ENCODE measurements at places on chromosomes 5 and 9.

- no peak for DNase-seq
These were observed 671.4 kb downstream of the NR2F1-AS1 start for GRCh38 chr5:92909602-92909962.

DNA sequence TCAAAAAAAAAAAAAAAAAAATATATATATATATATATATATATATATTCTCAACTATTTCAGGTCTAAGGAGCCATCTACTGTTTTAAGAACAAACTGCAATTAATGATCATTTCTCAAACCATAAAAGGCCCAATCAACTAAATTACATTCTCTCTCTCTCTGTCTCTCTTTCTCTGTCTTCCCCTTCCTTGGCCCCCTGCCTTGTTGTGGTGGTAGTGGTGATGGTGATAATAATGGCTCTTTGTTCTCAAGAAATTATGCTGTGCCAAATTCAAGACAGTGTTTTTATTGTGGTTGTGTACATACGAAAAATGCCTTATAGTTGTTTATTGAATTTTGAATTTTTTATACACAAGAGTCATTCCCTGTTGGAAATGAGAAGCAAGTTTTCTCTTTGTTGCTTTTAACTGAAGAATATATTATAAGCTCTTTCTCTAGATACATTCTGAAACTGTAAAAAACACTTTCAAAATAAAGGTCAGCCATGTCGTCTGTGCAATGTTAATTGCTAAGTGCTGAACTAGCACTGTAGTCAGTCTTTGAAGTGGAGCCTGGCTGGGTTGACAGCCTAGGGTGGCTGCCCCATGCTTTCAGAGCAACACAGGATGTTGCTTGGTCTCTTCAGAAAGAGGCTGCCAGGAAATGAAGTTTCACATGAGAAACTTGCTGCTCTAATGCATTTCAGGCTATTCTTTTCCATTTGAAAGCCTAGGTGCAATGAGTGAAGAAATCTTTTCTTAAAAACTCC, 96.0 kb downstream of the HINT1 start:
- peak; percentile 16 for DNase-seq

- no peak for DNase-seq
These were observed 158.6 kb upstream of the SHB start for GRCh38 chr9:38227656-38228055.

DNA sequence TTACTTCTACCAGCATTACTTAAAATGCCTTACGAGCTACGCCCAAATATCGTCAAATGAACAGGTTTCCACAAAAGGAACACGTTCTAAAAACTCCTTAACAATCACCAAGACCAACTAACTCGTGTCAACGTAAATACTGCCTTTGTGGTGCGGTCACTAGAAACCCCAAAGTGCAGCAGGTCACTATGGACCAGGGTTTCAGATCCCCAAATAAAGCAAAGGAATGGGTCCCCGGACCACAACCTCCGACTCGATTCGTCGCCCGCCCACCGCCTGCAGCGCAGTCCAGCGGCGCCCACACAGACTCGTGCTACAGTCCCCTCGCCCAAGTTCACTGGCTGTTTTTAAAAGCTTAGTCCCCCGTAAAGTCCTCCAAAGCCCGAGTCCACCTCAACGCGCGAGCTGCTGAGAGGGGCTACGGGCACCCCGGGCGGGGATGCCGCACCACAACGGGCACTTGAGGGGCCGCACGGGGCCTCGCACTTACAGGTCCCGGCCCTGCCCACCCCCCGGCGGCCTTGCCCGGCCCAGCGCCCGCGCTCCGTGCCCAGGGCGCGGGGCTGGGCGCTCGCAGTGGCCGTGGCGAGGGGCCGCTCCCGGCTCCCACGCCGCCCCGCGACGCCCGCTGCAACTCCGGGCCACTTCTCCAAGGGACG, 1.1 kb downstream of the NFIB start:
- DNase-seq = no peak

DNA sequence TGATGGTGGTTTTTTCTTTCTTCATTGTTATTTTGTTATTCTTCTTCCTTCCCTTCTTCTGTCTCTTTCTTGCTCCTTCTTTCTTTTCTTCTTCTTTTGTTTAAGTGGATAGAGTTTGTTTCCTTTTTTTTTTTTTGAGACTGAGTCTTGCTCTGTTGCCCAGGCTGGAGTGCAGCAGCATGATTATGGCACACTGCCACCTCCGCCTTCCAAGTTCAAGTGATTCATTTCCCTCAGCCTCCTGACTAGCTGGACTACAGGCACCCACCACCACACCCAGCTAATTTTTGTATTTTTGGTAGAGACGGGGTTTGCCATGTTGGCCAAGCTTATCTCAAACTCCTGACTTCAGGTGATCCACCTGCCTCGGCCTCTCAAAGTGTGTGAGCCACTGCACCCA, 40.3 kb downstream of the JAK2 start:
- no peak for DNase-seq
